ENCODE measurements at places on chromosomes 5 and 9.
A peak's percentile ranks its signal among the peaks of the same experiment; 100 is the strongest.

DNA sequence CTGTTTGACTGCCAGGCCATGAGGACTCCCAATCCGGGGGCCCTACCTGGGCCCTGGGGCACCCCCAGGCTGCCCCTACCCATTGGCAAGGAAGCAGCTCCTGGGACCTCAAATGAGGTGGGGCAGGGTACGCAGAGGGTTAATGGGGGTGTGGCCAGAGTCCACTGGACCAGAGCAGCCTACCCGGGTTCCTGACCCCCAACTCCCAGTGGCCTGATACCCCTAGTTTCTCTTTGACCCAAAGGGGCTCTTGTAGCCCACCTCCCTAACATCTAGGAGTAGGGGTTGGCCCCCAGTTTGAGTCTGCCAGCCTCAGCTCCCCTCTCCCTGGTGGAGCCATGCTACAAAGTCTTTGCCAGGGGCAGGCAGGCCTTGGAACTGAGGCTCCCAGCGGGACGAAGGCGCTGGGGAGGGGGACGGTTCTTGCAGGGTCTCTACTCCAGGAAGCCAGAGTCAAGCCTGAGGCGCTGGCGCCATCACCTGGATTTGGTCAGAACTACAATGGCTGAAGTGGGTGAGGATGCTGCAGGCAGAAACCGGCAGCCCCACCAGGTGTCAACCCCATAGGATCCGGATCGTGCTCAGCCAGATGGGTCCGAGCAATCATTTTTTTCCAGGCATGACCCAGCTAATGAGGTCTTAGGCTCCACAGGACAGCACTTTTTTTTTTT lies 8.4 kb upstream of the CERCAM start:
- DNase-seq = peak; percentile 37

GRCh38 chr9:107439991-107440456 lies 49.5 kb downstream of the KLF4 start:
- DNase-seq = peak; percentile 11

- DNase-seq = no peak
Measured at GRCh38 chr9:136057236-136058081, 37.6 kb downstream of the NACC2 start.

DNA sequence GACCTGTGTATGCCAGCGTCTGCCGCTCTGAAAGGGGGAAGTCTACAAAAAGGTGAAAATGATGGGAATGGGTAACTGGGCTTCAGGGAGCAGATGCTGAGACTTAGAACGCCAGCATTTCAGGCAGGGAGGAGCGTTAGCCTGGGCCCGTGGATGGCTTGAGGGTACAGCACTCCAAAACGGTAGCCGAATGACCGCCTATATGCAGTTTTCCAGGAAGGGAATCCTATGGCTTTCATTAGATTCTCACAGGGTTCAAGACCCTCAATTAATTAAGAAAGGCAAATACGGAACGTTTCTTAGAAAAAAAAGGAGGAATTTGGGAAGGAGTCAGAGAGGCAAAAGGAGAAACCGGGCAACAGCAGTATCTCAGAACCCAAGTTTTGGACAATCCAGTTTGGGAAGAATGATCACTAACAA lies 639 bp downstream of the AMACR start:
- peak; percentile 23 for DNase-seq

GRCh38 chr9:115374724-115375268 lies 256.8 kb upstream of the TNC start:
- DNase-seq = no peak

DNA sequence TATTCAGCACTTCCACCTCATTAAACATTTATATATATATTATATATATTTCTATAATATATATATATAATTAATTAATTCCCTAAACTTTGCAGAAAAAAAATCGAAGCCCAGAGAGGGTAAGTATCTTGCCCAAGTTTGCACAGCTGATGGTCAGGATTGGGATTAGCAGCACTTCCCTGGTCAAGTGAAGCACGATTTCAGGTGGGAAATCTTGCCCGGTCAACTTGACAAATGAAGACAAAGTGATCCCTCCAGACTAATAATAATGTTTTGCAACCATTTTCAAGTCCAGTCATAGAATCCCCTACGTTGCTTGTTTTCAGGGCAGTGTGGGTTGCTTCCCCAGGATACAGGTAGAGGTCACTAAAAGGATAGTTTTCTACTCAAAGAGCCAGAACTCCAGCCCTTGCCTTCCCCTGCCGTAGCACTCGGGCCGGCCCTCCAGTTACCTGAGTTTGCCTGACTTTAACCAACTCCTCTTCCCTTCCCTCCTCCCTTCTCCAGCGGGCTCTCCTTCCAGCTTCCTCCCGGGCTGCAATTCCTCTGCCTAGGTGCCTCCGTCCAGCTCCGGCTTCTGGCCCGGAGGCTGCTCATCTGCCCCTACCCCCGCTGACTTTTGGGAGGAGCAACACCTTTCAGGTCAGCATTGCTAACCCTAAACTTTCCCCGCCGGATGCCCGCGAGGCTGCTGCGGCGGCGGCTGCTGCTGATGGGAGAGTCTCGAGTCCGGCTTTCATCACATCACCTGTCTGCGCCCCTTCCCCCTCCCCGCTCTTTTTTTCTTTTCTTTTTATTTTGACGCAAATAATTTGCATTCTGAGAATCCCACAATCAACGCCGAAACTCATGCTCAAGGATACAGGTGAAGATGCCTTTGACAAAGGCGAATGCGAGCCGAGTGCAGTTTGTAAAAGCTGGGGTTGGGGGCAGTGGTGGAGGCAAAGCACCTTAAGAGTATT lies 930 bp downstream of the PRLR start:
- DNase-seq = no peak

- DNase-seq = peak; percentile 85
Measured at GRCh38 chr5:82364497-82364896, 86.3 kb upstream of the RPS23 start.

- DNase-seq = no peak
Measured at GRCh38 chr5:88662846-88663245, 220.1 kb downstream of the MEF2C start.

- no peak for DNase-seq
Measured at GRCh38 chr9:32716425-32716824, 66.9 kb upstream of the TMEM215 start.

- peak; percentile 85 for DNase-seq
Measured at GRCh38 chr5:92944903-92945604, 636.0 kb downstream of the NR2F1-AS1 start.

- peak; percentile 63 for DNase-seq
Measured at GRCh38 chr5:96660971-96661854, 963 bp upstream of the CAST start.

DNA sequence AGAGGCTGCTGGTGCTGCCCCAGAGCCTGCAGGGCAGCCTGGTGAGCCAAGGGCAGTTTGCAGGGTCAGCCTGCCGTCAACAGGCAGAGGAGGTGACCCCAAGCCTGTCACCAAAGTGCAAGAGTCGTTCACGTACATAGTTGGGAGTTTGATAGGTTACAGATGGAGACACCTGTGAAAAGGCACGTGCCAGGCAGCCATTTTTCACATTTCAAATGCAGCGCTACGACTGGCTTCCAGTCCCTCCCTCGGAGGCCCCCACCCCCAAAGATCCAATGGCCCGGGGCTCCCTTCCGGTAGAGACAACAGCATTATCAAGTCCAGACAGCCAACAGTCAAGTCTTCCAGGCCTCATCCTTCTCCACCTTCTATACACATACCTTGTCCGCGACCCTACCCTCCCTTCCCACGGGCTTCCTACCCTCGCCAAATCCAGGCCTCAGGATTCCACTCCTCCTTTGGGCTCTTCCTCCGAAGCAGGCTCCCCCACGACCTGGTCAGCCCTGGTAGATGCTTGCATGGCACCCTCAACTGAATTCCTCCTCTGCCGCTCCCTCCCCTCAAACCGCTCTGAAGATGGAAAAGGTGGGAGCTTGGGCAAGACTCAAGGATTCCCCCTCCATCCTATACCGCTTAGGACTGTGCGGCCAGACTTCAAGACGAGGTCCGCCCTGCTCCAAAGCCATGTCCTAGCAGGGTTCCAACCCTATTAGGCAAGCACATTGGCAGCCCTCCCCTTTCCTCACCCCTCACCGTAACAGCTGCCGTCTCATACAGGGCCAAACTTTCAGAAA lies 13.2 kb downstream of the HNRNPH1 start:
- DNase-seq = no peak

DNA sequence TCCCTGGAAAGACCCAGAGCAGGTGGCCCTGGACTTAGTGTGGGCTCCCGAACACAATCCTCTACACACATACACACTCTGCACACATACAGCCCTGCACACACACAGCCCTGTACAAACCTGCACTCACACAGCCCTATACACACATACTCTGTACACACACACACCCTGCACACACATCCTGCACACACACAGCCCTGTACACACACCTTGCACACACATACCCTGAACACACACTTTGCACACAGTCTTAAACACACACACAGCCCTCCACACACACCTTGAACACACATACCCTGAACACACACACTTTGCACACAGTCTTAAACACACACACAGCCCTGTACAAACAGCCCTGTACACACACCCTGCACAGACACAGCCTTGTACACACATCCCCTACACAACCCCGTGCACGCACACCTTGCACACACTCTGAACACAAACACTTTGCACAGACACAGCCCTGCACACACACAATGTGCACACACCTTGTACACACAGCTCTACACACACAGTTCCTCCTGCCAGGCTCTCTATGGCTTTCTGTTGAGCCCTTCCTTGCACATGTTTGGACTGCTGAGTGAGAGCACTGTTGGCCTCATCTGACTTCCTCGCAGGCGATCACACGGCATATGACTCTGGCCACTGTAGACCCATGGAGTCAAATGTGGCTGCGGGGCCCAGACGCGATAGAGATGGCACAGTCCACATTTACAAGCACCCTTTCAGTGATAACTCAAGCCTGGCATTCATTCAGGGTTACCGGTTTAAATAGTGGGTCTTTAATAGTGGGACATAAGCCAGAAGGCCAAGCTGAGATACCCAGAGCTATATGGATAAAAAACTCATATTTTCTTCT lies 245.7 kb upstream of the IRX1 start:
- no peak for DNase-seq

DNA sequence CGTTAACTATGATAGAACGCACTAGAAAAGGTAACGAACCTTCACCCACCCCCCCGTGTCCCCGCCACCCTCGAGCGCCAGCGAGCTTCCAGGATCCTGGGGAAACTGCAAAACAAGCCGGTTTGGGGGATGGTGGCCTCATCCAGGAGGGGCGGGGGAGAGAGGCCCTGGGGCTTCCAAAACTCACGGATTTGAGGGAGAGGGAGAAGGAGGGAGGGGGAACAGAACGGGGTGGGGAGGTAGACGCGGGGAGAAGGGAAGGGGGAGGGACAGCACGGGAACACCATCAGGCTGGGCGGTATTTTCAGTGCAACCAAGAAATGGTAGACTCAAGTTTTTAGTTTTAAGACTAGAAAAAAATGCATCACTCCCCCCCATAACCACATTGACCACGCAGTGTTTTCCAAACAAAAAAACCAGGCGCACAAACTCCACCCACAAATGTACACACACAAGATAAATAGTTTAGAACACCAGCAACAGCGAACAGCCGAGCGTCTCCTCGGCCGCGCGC lies 1.4 kb downstream of the NRARP start:
- peak; percentile 66 for DNase-seq

DNA sequence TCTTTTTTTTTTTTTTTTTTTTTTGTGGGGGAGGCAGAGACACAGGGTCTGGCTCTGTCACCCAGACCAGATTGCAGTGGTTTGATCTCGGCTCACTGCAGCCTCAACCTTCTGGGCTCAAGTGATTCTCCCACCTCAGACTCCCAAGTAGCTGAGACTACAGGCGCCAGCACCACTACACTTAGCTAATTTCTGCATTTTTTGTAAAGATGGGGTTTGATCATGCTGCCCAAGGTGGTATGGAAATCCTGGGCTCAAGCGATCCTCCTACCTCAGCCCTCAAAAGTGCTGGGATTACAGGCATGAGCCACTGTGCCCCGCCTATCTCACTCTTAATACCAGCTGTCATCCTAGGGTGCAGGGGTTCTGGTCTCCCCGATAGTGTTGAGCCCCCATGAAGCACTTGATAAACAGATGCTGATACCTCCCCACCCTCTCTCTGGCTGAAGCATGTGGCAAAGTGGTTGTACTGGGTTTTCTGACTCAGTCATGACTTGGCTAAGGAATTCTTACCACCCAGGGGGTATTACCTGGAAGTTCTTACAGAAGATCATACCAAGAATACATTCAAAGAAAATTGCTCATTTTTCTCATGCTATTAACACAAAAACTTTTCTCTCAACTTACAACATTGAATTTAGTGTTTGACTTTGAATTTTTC lies 110.2 kb upstream of the DAPK1 start:
- peak; percentile 25 for DNase-seq

- DNase-seq = no peak
Measured at GRCh38 chr9:91933556-91934352, 16.3 kb downstream of the ROR2 start.

- no peak for DNase-seq
Measured at GRCh38 chr5:54823006-54823405, 162.4 kb downstream of the ESM1 start.

Measured in cardiac fibroblast (primary cell).